ENCODE measurements at places on chromosomes 13 and 19. TPM values are rescaled to one million over a fixed set of nuclear protein-coding genes. Genes with fewer than 3 reads are reported as not detected.

Gene PRKD2
- polyA plus RNA-seq: 23.9 TPM

Gene ICAM5
- polyA plus RNA-seq: 1.7 TPM

Gene PDE4A
- polyA plus RNA-seq: 0.45 TPM

DNA sequence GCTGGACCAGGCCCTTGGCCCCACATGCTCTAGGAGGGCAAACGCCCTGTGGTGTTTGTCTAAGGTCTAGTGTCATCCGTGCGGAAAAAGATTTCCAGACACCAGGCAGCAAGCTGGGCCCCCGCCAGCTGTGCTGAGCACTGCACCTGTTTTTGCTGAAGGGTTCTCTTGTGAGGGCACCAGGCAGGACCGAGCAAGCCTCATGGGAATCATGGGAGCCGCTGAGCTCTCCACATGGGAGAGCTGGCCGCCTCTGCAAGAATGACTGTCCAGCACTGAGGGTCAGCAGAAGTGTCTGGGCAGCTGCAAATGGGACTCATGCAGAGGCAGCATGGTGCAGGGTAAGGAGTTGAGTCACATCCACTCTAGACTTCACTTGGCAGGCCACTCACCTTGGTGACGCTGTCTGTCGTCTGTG, 12.0 kb downstream of the B3GNT8 start:
- no peak for DNase-seq

GRCh38 chr13:102903659-102904407, 58.0 kb downstream of the ERCC5 start:
- DNase-seq: peak; percentile 29

GRCh38 chr19:15841875-15842569, 26.6 kb upstream of the OR10H1 start:
- DNase-seq: no peak

GRCh38 chr19:18349524-18350128, 9.2 kb downstream of the PGPEP1 start:
- peak; percentile 39 for DNase-seq

GRCh38 chr19:47324502-47324901, 7.5 kb upstream of the C5AR2 start:
- DNase-seq: no peak

DNA sequence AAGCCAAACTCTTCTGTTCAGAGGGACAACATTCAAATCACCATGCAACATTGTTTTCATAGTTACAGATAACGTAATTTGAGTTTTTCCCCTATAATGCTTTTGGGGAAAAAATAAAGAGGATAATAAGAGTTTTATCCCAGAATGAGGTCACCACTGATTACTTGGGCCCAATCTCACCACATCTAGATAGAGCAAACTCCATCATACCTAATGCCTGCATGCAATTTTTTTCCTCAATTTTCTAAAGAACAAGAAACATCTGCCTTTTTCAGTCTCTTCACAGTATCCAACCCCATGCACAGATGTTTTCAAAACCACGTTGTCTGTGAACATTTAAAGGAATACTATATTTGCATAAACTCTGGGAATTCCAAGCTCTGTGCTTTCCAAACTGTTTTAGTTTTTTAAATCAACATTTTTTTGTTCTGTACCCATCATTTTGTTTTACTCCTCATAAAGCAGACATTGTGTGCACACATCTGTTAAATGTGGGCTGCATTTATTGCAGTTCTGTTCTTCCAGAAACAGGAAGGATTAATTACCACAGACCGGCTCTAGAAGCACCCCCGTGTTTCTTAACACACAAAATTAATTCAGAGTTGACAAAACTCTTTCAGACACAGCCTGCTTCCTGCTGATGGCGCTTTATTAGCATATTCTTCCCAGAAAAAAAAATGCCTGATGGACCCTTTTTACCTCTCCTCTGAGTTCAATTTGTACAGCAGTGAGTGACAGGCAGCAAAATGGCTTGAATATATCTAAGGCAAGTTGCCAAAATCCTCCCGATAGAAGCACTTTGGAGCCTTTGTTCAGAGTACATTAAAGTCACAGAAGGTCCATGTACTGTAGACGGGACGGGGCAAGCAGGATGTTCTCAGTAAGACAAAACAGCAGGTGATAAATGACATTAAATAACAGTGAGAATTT, 1171.9 kb downstream of the EFNB2 start:
- DNase-seq: no peak

- DNase-seq: no peak
Measured at GRCh38 chr13:52452470-52452869, 2.0 kb upstream of the VPS36 start.

DNA sequence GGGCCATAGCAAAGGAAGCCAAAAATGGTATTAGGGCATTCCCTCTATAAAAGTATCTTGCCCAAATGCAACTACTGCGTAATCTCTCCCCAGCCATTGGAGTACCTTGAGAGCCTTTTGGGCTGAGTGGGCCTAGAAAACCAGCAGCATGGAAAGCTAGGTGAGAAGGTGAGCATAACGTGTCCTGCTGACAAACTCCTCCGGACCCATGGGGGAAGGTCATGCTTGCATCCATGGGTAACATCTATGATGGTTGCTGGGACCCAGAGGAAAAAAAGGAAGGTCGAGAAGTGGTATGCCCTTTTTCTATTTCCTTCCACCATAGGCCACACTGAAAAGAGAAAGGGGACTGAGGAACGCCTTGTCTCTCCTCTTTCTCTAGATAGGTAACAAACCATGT, 57.4 kb downstream of the ZNF728 start:
- no peak for DNase-seq

Data from mammary epithelial cell (primary cell).